Stimulated activated CD8-positive, alpha-beta memory T cell treated with anti-CD3 and anti-CD28 coated beads, Interleukin-4, amount 100 ng/mL, for 1 hour (primary cell): ENCODE measurements at places on chromosomes 12 and 14.

DNA sequence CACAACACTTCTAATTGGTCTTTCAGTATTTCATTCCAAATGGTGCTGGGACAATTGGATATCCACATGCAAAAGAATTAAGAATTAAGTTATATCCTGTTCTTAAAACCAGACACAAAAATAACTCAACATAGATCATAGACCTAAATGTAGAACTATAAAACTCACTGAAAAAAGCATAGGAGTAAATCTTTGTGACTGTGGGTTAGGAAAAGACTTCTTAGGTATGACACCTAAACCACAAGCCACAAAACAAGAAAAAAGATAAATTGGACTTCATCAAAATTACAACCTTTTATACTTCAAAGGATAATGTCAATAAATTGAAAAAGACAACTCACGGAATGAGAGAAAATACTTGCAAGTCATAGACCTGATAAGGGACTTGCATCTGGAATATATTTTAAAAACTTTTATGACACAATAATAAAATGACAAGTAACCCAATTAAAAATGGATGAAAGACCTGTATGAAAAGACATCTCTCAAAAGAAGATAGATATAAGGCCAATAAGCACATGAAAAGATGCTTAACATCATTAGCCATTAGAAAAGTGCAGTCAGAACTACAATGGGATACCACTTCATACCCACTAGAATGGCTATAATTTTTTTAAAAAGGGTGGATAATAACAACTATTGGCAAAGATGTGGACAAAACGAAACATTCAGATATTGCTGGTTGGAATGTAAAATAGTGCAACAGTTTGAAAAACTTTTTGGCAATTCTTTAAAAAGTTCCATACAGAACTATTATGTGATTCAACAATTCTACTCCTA lies 72.5 kb upstream of the SLC38A4 start:
- DNase-seq = no peak

GRCh38 chr12:65955452-65955851 lies 131.2 kb downstream of the HMGA2 start:
- DNase-seq = no peak

GRCh38 chr12:39062266-39062996 lies 157.0 kb upstream of the CPNE8 start:
- no peak for DNase-seq

GRCh38 chr12:130079279-130079678 lies 83.0 kb upstream of the FZD10 start:
- no peak for DNase-seq

DNA sequence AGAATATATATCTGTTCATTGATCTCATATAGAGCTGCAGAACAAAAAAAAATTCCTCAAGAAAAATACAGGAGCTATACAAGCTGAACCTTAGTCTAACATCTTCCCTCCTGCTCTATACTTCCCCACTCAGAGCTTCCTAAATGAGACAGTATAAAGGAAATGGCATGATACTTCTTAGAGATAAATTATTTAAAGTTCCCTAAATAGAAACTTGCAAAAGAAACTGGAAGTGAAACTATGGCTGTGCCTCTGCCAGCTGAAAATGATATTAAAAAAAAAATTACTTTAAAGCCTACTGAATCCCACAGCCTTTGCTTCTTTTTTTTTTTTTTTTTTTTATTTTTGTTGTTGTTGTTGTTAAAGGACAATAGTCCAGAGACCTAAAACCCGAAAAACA lies 11.6 kb upstream of the NEK9 start:
- DNase-seq = no peak

GRCh38 chr14:84152452-84152851 lies 1377.5 kb upstream of the FLRT2 start:
- DNase-seq = no peak

GRCh38 chr12:114185036-114185435 lies 218.9 kb upstream of the RBM19 start:
- no peak for DNase-seq
